ENCODE measurements at places on chromosomes 5 and 9.
A peak's percentile ranks its signal among the peaks of the same experiment; 100 is the strongest.

- peak; percentile 62 for DNase-seq
These were observed 24.8 kb upstream of the IER5L start for GRCh38 chr9:129202613-129203555.

GRCh38 chr9:15942831-15943424, 390.1 kb downstream of the CCDC171 start:
- DNase-seq, result peak; percentile 78

GRCh38 chr5:109898269-109899162, 208.8 kb downstream of the MAN2A1 start:
- no peak for DNase-seq

DNA sequence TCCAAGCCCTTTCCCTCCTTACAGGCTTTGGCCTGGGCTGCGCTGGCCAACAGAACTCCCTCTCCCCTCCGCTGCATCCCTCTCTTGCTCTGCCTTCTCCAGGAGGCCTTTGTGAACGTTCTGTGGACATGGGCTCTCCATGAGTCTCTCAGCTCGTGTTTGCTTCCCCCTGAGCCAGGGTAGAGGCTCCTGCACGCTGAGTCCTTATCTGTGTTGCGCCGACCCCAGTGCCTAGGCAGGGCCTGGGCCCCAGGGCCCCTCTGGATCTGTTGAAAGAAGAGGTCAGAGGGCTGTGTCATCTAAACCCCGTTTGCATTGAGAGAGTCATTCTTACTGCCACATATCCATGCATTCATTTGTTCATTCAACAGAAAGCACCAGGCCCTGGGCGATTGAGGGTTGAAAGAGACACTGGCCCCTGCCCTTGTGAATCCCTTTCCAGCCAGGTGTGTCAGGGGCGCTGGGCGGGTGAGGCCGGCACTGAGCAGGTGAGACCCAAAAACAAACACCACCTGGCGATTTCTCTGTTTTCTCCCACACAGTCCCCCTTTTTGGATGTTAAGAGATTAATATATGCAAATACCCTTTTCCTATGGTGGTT, 111.2 kb upstream of the IER5L start:
- DNase-seq, result no peak

DNA sequence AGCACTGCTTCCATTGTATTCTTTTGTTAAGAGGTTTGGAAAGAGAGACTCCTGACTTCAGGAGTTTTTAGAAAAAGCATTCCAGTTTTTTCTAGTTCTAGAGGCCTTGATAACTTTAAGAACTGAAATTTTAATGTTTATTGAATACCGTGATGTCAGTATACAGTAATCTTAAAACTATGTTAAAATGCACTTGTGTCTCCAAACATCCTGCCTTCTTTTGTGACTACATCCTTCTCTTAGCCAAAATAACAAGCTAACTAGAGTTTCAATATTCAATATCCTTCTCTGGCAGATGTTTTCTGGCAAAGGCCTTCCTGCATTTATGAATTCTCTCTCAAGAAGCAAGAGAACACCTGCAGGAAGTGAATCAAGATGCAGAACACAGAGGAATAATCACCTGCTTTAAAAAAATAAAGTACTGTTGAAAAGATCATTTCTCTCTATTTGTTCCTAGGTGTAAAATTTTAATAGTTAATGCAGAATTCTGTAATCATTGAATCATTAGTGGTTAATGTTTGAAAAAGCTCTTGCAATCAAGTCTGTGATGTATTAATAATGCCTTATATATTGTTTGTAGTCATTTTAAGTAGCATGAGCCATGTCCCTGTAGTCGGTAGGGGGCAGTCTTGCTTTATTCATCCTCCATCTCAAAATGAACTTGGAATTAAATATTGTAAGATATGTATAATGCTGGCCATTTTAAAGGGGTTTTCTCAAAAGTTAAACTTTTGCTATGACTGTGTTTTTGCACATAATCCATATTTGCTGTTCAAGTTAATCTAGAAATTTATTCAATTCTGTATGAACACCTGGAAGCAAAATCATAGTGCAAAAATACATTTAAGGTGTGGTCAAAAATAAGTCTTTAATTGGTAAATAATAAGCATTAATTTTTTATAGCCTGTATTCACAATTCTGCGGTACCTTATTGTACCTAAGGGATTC, 43.1 kb downstream of the NDFIP1 start:
- DNase-seq, result peak; percentile 70
